ENCODE measurements at places on chromosomes 13 and 19.

DNA sequence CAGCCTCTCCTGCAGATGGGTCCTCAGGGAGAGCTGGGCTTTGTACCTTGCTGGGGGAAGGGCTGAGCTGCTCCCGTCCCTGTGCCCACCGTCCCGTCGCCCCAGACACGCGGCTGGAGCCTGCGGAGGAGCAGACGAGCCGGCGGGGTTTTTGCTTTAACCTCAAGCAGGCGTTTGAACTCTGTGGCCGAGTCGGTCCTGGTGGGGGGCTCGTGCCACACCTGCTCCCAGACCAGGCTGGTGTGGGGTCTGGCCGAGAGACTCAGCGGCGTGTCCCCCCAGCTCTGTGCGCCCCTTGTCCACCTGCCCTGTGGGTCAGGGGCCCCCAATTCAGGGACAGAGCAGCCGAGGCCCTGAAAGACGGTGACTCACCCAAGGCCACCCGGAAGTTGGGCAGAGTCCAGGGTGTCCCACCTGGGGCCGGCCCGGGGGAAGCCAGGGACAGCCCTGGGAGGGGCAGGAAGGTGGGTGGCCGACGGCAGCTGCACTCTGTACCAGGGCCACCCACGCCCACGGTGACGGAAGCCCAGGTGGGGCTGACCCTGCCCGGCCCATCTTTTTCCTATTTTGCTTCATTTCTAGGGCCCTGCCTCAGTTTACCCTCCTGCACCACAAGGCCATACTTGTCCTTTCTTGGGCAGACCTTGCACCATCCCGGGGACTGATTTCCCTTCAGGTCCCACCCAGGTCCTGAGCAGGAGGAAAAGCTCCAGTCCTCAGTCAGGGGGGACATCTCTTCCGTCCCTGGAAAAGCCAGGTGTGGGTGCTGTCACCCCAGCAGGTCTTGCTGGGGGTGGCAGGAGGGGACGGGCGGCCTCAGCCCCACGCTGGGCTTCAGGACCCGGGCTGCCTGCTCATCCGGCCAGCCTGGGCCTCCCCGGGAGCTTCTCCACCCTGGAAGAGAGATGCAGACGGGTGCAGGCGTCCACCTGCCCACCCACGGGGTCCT, 5.3 kb downstream of the EFNA2 start:
- DNase-seq: no peak

- no peak for DNase-seq
These were observed 44.7 kb downstream of the COL4A2 start for GRCh38 chr13:110351636-110352420.

DNA sequence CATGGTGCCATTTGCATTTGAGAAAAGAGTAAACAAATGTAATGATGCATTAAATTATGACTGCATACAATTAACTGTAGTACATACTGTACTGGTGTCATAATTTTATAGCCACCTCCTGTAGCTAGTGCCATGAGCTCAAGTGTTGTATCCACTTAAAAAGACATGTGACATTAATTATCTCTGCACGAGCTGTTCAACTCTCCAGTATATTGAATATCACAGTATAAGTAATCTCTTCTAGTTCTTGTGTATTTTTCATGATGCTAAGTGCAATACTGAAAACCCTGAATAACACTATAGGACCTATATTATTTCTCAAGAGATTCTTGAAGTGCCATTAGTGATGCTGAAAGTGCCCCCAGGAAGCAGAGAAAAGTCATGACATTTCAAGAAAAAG, 387.3 kb downstream of the PCDH17 start:
- DNase-seq: no peak

DNA sequence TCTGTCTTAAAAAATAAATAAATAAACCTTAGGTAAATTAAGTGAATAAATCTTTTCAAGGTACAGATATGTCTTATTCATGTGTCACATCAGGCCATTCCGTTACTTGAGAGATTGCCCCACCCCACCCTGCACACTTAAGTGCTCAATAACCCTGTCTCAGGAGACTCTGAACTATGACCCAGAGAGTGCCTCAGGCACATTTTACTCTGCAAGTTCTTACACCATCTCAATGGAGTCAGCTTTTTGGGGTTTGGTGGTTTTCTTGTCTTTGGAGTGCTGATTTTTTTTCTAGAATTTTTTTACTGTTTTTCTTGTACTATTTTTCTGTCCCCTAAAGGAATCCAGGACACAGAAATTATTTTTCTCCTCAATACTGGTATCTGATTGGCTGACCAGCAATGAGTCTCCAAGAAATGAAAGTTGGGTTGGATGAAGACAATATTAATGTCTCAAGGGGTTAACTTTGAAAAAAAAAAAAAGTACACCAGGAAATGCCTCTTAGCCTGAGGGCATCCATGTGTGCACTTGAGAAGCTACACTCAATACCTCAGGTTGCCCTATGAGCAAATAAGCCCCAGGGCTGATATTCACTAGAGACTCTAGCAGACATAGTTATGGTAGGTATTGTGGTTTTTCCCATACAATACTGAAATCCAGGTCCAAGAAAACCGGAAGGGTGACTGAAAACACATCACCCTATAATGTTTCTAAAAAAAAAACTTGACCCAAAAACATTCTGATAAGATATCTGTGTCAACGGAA, 114.6 kb upstream of the ZNF91 start:
- DNase-seq: peak; percentile 25

- no peak for DNase-seq
These were observed 1.2 kb upstream of the CEACAM4 start for GRCh38 chr19:41627966-41628675.

GRCh38 chr13:53142306-53142705, 113.7 kb downstream of the OLFM4 start:
- DNase-seq: no peak

DNA sequence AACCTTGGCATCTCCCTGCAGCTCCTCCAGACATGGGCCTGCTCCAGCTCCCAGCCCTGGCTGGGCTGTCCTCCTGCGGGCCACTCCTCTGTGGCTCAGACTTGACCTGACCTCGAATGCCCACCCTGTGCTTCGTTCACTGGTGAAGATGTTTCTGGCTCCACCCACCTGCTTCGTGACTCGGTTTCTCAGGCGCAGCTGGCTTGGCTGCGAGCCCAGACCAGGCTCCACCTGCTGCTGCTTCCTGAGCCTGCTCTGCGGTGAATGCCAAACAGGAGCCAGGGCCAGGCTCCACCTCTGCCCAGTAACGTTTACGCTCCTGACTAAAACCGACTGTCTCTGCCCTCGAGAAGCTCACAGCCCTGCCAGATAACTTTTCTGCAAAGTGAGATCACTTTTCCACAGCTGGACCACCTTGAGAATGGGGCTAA, 8.9 kb upstream of the RSPH6A start:
- DNase-seq: peak; percentile 83

GRCh38 chr19:51644636-51645271, 1.9 kb downstream of the SIGLEC14 start:
- DNase-seq: no peak

- no peak for DNase-seq
These were observed 104.5 kb downstream of the UGGT2 start for GRCh38 chr13:95948656-95949055.

DNA sequence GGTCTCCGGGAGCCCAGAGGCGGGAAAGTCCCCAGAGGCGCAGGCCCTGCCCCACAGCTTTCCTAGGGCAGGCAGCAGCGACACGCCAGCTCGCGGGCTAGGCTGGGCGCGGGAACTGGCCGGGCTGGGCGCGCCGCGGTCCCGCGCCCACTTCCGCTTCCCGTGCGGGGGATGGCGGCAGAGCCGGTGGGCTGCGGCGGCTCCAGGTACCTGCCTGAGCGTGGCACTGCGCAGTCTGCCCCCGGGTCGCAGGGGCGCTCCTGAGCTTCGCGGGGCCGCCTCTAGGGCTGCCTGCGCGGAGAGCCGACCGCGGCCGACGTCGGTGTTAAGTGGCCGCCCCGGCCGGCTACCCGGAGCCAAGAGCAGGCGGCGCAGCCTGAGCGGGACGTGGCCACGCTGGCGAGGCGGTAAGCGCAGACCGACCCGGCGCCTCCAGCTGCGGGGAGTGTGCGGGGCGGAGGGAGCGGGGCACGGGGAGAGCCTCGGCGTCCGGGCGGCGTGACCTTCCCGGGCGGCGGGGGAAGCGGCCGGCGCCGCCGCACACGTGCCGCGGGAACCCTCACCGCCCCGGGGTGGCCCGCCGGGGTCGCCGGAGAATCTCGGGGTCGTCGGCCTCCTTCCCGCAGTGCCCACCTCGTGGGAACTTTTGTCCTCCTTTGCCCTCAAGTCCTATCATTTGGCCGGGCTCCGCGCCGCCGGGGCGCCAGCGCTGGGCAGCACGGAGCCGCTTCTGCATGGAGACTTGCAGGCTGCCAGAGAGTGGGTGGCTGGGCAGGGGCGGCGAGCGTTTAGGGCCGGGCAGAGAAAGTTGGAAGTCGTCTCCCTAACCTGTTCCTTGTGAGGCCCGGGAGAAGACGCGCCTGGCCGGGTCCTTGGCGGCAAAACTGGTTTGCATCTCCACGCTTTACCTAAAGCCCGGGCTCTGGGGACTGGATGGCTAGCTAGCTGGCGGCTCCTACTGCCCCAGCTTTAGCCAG, 31.4 kb upstream of the MPHOSPH8 start:
- DNase-seq: peak; percentile 20

DNA sequence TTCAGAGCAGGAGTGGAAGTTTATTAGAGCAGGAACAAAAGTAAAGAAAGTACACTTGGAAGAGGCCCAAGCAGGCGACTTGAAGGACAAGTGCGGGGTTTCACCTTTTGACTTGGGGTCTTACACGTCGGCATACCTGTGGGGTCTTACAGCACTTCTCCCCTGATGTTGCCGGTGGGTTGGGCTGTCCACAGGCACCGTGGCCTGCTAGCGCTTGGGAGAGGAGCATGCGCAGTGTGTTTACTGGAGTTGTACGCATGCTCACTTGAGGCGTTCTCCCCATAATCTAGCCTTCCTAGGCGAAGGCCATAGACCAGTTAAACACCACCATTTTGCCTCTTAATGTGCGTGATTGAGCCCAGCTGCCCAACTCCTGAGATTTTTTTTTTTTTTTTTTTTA, 25.0 kb upstream of the PLEKHF1 start:
- DNase-seq: no peak

DNA sequence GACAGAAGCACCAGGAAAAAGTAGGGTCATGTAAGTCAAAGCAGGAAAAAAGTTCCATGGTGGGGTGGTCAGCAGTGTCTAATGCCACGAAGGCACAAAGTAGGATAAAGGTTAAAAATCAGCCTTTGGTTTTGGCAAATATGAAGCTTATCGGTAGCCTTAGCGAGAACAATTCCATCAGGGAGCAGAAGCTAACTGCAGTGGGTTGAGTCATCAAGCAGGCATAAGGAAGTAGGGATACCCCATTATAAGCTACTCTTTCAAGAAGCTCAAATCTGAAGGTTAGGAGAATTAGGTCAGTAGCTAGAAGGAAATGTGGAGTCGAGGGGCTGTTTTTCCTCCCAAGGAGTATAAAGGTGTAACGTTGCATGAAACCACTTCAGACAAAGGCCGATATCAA, 57.5 kb upstream of the USPL1 start:
- DNase-seq: no peak

- DNase-seq: no peak
These were observed 11.8 kb upstream of the MADCAM1 start for GRCh38 chr19:484494-484893.

DNA sequence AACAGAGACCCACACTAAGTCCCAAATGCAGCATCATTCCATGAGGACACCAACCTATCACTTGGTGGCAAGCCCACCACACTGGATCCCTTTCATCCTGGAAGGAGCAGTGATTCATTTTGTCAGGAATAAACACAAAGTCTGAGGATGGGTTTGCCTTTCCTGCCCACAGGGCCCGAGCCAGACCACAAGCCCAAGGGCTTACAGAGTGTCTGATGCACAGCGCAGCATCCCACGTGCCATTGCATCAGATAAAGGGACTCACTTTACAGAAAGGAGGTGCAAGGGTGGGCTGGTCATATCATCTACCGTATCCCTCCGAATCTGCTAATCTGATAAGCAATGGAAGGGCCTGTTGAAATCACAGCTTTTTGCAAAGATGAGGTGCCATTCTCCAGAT, 12.2 kb upstream of the KCTD15 start:
- no peak for DNase-seq

DNA sequence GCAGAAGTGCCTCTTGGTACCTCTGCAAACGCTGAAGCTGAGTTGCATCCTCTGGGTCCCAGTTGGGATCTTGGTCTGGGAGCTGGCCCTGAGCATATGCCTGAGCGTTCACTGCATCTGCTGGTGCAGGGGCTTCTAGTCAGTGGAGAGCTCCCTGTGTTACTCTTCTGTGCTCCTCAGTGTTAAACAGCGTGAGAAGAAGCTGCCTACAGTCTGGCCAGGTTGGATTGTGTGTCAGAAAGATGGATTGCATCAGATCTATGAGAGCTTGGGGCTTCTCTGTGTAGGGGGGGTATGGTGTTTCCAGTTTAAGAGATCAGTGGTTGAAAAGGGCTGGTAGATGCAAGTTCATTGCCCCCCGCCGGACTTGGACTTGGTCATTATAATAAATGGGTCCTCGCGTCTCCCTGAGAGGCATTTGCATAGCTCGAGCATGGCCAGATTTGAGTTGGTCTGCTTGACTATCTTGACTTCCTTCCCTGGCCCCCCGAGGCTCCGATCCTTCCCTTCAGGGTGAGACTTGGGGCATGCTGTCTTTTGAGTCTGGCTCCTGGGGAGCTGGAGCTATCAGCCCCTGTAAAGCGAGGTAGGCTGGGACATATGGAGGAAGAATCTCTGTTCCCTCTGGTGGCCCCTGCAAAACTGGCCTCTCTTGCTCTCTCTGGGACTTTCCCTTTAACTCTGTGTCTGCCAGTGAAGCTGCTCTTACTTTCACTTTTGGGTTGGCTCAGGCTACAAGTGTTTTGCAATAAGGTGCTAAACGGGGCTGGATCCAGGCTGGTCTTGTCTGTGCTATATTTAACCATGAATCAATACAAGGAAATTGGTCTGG, 52.9 kb downstream of the OR10H4 start:
- peak; percentile 26 for DNase-seq

DNA sequence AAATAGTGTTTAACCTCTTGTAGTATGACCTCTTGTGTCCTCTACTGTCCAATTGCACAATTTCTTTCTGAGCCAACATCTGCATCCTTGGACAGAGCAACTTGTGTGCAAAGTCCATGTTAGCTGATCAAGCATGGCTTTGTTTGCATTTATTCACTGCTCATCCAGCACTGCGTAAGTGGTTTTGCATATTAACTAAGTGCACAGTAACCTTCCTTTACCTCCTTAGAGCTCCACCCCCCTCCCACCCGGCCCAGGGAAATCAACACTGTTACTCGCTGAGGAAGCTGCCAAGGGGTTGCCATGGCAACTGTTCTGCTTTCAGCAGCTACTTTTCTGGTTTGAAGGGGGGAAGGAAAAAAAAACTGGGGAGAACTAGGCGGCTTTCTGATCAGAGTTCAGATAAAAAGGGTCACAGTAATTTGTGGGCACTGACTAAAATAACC, 153.5 kb upstream of the KLF12 start:
- DNase-seq: peak; percentile 78

- no peak for DNase-seq
These were observed at the start of gene ATP8B3 for GRCh38 chr19:1811942-1812425. Gene ATP8B3 (minus strand): TSS chr19:1812276. CDS start chr19:1811736, 540 bp downstream.
